ENCODE measurements at places on chromosomes 3 and 15. TPM values are rescaled to one million over a fixed set of nuclear protein-coding genes. Genes with fewer than 3 reads are reported as not detected.
A peak's percentile ranks its signal among the peaks of the same experiment; 100 is the strongest.

The CADM2 gene
- 1.1 TPM for total RNA-seq

The HESX1 gene
- 1.7 TPM for total RNA-seq

The STXBP5L gene
- not detected for total RNA-seq

DNA sequence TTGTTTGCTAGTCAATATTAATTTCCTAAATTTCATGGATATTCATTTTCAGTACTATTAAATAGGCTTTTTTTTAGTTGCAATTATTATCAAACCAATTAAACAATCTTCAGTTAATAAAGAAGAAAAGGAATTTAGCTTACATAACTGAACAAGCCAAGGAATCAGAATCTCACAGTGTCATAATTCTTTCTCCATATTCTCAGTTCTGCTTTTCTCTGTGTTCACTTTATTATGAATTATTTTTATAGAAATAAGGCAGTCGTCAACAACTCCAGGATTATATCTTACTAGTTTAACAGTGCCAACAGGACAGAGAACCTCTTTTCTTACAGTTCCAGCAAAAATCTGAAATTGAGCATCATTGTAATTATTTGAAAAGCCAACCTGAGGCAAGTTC lies 221.7 kb downstream of the CGGBP1 start:
- no peak for DNase-seq

DNA sequence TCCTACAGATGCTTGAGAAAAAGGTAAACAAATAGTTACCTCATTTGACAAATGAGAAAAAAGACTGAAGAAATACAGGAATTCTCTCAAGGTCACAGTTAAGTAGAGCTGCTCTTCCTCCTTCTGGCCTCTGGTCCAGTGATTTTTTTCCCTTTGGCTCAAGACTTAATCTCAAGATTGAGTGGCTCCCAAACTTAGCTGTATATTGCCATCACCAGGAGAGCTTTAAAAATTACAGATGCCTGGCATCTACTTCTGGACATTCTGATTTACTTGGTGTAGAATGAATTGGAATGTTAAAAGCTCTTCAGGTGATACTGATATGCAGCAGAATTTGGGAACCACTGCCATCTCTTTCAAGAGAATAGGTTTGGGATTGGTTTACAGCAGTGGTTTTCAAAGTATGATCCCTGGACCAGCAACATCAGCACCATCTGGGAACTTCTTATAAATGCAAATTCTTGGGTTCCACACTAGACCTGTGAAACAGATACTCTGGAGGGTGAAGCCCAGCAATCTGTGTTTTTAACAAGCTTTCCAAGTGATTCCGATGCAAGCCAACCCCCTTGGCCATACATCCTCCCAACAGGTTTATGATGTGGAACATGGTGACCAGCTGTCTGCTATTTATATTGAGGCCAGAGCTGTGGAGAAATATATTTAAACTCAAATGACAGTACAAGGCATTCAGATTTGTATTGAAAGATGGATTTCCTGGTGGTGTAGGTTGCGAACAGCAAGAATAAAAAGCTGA lies 333.0 kb upstream of the RARB start:
- DNase-seq = no peak

DNA sequence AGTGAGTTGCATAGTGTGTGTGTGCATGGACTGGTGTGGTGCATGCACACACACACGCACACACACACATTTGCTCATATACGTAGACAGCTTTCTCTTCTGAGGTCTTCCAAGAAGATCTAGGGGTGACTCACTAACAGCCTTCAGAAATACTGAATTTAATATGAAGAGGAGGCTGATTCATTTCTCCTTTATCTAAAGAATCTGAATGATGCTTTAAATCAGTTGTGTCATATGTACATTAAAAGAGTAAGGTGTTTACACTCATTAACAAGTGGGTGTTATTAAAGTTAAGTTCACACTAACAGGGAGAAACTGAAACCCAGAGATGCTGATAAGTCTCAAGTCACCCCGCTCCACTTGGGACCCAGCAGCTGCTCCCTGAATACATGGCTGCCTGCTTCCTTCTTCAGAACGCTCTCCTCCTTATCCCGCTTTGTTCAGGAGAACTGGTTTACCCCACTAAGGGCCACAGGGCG lies 22.0 kb downstream of the TMPRSS7 start:
- DNase-seq = no peak

- no peak for DNase-seq
These were observed 7.0 kb downstream of the GNAI2 start for GRCh38 chr3:50242851-50243542.

DNA sequence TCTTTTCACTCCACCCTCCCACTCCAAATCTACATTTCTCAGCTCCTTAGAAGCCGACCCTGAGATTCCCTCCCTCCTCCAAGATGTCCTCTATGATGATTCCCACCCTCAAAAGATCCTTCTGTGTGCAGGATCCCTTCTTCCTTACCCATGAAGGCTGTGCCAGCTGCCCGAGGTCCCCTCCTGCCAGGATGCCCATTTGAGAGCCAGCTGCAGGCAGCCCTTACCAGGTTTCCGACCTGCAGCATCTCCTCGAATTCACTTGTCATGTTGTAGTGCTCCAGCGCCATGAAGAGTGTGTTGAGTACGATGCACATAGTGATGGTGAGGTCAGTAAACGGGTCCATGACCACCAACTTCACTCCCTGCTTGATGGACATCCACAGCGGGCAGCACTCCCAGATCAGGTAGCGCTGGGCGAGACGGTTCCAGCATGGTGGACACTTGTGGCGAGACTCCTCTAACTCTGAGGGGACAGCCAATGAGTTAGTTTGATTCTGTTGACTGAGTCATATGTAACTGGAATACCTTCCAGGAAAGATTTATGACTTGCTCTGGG lies 51.9 kb downstream of the SCN5A start:
- DNase-seq = peak; percentile 62

DNA sequence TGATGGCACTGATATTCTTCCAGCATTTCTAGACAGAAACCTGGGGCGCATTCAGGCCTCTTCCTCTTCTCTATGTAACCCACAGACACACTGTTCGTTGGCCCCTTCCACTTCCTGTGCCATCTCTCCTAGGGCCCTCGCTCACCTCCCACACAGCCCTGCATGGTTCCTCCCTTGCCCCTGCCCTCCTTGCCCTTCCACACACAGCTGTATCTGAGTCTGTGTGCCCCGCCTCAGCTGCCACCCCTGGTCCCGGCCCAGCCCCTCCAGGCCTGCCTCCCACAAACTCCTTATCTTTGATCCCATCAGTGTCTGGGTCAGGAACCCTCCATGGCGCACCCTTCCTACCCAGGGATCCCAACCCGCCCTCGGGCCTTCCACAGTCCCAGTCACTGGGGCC lies 37.9 kb downstream of the RAB6B start:
- no peak for DNase-seq

DNA sequence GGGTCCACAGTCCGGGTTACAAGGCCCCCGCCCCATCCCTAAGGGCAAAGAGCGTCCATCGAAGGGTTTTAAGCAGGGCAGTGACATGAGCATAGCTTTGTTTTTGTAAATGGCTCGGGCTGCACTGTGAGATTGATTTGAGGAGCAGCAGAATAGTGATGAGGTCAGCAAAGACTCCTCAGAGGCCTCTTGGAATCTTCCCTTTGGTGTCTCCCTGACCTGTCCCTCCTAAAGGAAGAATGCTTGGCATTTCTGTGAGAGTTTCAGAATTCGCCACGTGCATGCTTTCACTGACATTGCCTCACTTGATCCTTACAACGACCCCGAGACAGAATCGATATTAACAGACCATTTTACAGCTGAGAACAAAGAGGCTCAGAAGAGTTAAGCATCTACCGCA lies 20.3 kb downstream of the LAMP3 start:
- DNase-seq = no peak

GRCh38 chr3:108008106-108008505 lies 82.7 kb downstream of the CD47 start:
- no peak for DNase-seq

Measured in chondrocyte (in vitro differentiated cells).